Tibial nerve (tissue), 4 donors: ENCODE measurements at places on chromosomes 5 and 9.

GRCh38 chr5:177043958-177044357, 21.5 kb downstream of the ZNF346 start:
- no peaks in the 10 kb centered on the region for H3K27me3 ChIP-seq
- no peaks in the 10 kb centered on the region for H3K4me1 ChIP-seq
- no peaks in the 10 kb centered on the region for H3K36me3 ChIP-seq
- H3K4me3 ChIP-seq = no peak overlapping the region
- no peak overlapping the region for H3K27ac ChIP-seq
- DNase-seq = no peak

DNA sequence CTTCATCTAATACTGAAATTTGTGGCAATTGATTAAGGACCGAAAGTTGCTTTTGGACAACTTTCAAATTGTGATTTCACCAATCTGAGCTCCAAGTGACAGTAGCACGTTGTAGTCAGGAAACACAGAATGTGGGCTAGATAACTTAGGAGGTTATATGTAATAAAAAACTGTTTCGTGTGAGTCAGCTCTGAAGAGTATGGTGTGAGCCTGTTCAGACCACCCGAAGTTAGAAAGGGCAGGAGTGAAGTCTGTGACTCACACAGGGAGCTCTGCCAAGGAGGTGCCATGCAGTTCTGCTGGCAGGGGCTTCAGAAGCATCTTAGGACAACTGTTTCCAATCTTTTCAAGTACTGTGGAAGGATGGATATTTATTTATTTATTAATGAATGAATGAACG, 16.4 kb upstream of the ZBTB34 start:
- no peak overlapping the region for H3K4me3 ChIP-seq
- H3K27ac ChIP-seq = no peak overlapping the region
- no peak for DNase-seq
- H3K36me3 ChIP-seq = no peaks in the 10 kb centered on the region
- H3K27me3 ChIP-seq = no peaks in the 10 kb centered on the region

DNA sequence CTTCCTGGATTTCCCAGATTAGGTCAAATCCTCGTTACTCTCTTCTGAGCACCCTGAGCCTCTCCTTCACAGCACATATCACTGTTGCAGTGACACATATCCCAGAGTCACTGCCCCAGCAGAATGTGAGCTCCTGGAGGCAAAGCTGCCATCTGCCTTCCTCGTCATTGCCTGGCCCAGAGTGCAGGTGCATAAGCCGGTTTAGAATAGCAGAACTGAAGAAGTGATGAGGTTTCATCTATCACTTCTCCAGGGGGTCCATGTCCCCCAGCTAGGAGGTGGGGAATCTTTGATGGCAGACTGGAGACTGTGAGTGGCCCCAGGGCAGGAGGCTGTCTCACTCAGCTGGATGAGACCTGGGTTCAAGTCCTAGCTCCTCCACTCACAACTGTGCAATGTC, 25.8 kb downstream of the NIPAL4 start:
- H3K36me3 ChIP-seq = peaks cover 96% of the 10 kb centered on the region
- peak overlapping the region; percentile 34 for H3K27ac ChIP-seq
- no peak for DNase-seq
- no peaks in the 10 kb centered on the region for H3K4me1 ChIP-seq
- no peak overlapping the region for H3K4me3 ChIP-seq

DNA sequence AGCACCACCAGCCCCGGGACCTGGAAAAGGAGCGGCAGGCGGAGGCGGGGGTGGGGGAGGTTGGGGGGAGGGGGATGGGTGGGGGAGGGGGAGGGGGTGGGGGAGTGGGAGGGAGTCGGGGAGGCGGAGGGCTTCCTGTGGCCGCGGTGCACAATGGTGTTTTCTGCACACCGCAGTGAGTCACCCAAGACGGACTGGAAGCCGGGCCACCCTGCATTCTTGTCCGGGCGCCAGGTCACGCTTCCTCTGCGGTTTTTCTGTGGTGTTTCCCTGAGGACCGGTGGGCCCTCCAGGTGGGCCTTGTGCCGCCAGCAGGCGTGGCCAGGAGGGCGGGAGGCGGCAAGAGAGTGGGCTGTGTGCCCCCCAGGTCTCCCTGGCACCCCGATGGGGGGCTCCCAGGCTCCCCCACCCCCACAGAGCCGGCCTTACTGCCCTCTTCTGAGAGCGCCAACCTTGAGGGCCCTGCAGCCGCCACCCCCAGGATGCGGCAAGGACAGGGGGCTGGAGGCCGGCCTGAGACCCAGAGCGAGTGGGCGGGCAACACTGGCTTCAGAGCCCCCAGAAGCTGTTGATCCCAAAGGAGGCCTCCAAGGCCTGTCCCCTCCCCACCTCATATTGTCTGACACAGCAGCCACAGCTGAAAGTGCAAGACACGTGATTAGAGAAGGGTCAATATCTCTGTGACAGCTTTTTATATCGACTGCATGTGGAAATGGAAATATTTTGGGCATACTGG, 11.1 kb downstream of the EXD3 start:
- H3K4me1 ChIP-seq = peaks cover 24% of the 10 kb centered on the region
- peak overlapping the region; percentile 36 for H3K27ac ChIP-seq
- peaks cover 8% of the 10 kb centered on the region for H3K36me3 ChIP-seq
- no peaks in the 10 kb centered on the region for H3K27me3 ChIP-seq

DNA sequence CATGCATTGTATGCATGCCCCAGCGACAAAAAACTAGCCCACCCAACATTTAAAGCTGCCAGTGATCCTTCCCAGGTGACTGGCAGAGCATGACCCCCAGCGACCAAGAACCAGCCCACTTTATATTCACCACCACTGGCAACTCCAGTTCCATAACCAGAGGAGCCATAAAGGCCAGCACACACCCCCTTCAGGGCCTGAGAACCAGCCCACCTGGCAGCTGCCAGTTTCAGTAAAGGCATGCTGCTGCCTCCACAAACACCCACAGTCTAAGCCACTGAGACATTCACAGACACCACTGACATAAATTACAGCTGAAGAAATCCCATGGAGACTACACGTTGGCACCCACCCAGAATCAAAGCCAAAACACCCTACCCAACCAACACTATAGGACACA, 46.9 kb upstream of the RGS7BP start:
- H3K4me3 ChIP-seq = no peak overlapping the region
- DNase-seq = no peak
- no peaks in the 10 kb centered on the region for H3K36me3 ChIP-seq

DNA sequence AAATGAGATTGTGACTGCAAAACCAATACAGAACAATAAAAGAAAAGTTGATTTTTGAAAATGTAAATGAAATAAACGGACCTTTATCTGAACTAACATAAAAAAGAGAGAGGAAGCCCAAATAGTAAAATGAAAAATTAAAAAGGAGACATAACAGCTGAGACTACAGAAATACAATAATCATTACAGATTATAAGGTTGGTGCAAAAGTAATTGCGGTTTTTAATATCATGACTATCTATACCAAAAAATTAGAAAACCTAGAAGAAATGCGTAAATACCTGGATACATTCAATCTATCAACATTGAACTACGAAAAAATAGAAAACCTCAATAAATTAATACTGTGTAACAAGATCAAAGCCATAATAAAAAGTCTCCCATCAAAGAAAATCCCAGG, 71.9 kb upstream of the SLCO6A1 start:
- no peaks in the 10 kb centered on the region for H3K4me1 ChIP-seq
- H3K27ac ChIP-seq = no peak overlapping the region
- H3K4me3 ChIP-seq = no peak overlapping the region
- no peak for DNase-seq
- H3K27me3 ChIP-seq = no peaks in the 10 kb centered on the region

- no peaks in the 10 kb centered on the region for H3K4me1 ChIP-seq
- peaks cover 99% of the 10 kb centered on the region for H3K36me3 ChIP-seq
- no peak overlapping the region for H3K27ac ChIP-seq
- H3K27me3 ChIP-seq = no peaks in the 10 kb centered on the region
- H3K4me3 ChIP-seq = no peak overlapping the region
- no peak for DNase-seq
Observed at GRCh38 chr5:179588166-179588565, 35.3 kb downstream of the HNRNPH1 start.
